Activated CD8-positive, alpha-beta memory T cell treated with anti-CD3 and anti-CD28 coated beads, Interleukin-2, amount 10 ng/mL, durations not matched to agents 7 days and 5 days (primary cell): ENCODE measurements at places on chromosomes 11 and 22. TPM values are rescaled to one million over a fixed set of nuclear protein-coding genes. Genes with fewer than 3 reads are reported as not detected.
A peak's percentile ranks its signal among the peaks of the same experiment; 100 is the strongest.

- no peaks in the 10 kb centered on the region for H3K27me3 ChIP-seq
- H3K4me3 ChIP-seq, result peak overlapping the region; percentile 71
- peaks cover 34% of the 10 kb centered on the region for H3K36me3 ChIP-seq
- DNase-seq, result peak; percentile 82
- peaks cover 74% of the 10 kb centered on the region for H3K4me1 ChIP-seq
- peak overlapping the region; percentile 92 for H3K27ac ChIP-seq
Observed at GRCh38 chr22:37218771-37219411, 6.6 kb upstream of the SSTR3 start.

- no peaks in the 10 kb centered on the region for H3K36me3 ChIP-seq
- H3K4me1 ChIP-seq, result no peaks in the 10 kb centered on the region
- DNase-seq, result no peak
- no peak overlapping the region for H3K4me3 ChIP-seq
- H3K27me3 ChIP-seq, result peaks cover 13% of the 10 kb centered on the region
- no peak overlapping the region for H3K27ac ChIP-seq
Observed at GRCh38 chr11:103529181-103529684, 420.0 kb downstream of the DYNC2H1 start.

- no peak for DNase-seq
- H3K36me3 ChIP-seq, result peaks cover 14% of the 10 kb centered on the region
- peaks cover 70% of the 10 kb centered on the region for H3K4me1 ChIP-seq
- no peak overlapping the region for H3K4me3 ChIP-seq
Observed at GRCh38 chr11:12160680-12161079, 50.3 kb downstream of the MICAL2 start.

DNA sequence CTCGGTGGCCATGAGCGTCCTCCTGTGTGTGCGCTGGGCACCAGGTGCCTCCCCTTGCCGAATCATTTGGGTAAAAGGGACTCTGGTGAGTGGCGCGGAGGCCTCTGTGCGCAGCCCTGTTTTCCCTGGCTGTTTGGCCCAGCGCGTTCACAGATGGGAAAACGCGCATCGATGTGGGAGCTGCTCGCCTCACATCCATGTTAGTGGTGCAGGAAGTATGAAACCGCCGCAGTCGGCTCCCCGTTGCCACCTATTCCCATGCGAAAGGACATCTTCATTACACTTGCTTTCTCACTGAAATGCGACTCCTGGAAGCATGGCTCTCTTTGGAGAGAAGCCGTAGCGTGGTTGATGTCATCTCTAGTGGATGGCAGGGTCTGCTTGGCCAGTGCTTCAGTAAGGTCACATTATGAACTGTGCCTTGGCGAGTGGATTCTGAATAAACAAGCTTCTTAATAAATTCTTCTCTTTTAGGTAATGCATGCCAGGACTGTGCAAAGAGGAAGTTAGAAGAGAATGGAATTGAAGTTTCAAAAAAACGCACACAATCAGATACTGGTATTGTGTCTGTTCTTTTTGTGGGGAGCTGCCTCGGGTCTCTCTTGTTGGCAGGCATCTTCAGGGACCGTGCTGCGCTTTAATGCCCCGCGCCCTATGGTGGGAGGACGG lies 26.3 kb downstream of the FAM118A start:
- peaks cover 21% of the 10 kb centered on the region for H3K4me1 ChIP-seq
- H3K27ac ChIP-seq, result no peak overlapping the region
- H3K4me3 ChIP-seq, result no peak overlapping the region

DNA sequence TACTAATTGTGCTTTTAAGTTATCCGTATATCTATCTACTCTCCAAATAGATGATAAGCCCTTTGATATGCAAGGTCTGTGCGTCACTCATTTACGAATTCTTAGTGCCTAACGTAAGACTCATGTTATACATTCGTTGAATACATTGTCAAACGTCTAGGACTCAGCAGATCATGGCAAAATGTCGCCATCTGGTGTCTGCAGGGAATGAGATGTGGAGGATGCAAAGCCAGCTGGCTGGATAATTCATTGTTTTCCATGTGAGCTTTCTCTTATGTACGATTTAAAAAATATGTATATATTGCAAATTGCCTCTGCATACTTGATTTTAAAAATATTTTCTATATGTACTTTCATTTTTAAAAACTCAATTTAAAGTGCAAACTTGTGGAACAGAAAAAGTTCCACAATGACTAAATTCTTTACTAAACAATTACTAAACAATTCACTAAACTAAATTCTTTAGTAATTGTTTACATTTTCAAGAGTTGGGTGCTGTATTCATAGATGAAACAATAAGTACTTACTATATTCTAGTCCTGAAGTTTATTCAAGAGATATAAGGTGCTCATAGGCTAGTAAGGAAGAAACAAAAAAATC lies 33.8 kb downstream of the ZNF202 start:
- no peaks in the 10 kb centered on the region for H3K4me1 ChIP-seq
- no peak overlapping the region for H3K27ac ChIP-seq
- H3K36me3 ChIP-seq, result no peaks in the 10 kb centered on the region

Gene PRR33
- total RNA-seq, result not detected

Gene LMF2
- total RNA-seq, result 138 TPM
